AG10803 (cell line): ENCODE measurements at places on chromosomes 5 and 9.

DNA sequence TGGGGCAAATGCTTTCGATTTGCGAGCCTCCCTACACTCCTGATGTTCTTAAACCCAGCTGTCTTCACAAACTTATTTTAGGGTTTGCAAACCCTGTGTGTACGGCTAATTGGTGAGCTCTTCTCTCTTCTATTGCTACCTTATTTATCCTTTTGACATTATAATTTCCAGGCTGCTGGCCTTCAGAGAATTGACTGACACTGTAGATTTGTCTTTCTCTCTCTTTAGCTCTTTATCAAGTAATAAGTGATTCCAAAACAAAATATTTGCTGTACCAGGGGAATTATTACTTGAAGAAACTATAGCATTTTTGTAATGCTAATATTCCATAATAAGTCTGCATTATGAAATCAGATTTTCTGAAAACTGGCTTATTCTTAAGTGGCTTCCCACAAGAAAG, 92.5 kb downstream of the NPR3 start:
- no peak for DNase-seq

DNA sequence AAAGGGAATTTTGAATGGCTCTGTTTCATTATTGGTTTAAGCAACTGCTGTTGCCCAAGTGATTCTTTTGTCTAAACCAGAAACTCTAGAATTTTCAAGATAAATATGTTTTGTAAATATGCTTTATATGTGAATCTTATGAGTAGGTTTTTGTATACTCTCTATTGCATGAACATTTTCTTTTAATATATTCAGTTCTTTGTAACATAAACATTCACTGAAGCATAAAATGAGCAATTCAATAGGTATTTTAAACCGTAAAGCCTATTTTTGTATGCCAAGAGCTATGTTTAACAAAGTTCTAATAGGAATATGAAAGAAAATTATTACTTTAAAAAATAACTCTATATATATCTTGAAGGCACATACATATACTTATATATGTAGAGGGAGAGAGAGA, 293.1 kb downstream of the PSAT1 start:
- no peak for DNase-seq

- no peak for DNase-seq
These were observed 19.9 kb downstream of the PNPLA7 start for GRCh38 chr9:137530331-137530730.

- DNase-seq: no peak
These were observed 780.2 kb upstream of the WWC1 start for GRCh38 chr5:167511276-167511675.

DNA sequence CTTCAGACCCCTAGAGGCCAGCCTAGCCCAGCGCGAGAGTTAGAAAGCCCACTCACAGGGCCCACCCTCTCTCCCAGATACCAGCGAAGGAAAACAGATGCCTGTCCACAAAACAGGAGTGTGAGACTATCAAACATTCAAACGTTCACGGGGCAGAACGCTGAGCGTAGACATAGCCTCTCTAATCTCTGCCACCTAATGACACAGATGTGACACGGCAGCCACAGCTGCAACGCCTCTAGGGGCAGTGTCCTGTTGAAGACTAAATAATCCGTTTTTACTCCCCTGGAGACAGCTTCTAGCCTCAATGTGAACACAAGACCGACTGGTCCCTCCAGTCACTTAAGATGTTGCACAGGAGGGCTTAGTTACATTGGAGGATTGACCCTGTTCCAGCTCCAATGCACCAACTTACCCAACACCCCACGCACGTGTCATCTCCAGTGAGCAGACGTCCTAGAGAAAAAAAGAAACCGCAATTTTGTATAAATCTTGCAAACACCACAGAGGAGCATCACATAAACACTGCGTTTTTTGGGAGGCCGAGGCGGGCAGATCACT, 14.3 kb downstream of the DIPK1B start:
- DNase-seq: peak; percentile 25

GRCh38 chr5:1343931-1344901, 683 bp downstream of the CLPTM1L start:
- DNase-seq: no peak

DNA sequence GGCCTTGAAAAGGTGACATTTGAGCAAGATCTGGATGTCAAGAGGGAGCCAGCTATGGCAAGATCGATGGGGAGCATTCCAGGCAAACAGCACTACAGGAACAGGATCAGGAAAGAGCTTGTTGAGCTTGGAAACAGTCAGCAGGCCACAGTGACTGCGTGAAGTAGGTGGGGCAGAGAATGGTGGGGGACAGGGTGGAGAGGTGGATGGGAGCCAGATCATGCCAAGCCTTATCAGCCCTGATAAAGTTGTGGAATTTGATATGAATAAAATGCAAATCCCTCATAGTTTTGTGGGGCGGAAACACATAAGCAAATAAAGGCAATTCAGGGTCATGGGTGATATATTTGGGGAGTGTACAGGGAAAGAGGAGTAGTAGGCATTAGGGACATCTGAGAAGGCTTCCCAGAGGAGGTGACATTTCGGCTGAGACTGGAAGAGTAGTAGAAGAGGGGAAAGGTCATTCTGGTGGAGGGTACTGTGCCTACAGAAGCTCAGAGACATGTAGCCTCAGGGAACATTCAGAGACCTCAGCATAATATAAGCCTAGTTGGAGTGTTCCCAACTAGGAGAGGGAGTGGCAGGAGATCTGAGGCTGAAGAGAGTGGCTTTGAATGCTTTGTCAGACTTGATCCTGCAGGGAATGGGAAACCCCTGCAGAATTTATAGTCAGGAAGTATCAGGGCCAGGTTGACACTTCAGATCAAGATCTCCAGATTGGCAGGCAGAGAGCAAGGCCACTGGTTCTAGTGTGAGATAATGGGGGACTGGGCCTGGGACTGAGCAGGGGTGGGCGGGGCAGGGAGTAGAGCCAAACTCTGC, 9.7 kb upstream of the CYSTM1 start:
- DNase-seq: no peak
